ENCODE measurements at places on chromosomes 13 and 19.

- no peak for DNase-seq
Measured at GRCh38 chr19:44660081-44660480, 11.2 kb upstream of the CEACAM19 start.

DNA sequence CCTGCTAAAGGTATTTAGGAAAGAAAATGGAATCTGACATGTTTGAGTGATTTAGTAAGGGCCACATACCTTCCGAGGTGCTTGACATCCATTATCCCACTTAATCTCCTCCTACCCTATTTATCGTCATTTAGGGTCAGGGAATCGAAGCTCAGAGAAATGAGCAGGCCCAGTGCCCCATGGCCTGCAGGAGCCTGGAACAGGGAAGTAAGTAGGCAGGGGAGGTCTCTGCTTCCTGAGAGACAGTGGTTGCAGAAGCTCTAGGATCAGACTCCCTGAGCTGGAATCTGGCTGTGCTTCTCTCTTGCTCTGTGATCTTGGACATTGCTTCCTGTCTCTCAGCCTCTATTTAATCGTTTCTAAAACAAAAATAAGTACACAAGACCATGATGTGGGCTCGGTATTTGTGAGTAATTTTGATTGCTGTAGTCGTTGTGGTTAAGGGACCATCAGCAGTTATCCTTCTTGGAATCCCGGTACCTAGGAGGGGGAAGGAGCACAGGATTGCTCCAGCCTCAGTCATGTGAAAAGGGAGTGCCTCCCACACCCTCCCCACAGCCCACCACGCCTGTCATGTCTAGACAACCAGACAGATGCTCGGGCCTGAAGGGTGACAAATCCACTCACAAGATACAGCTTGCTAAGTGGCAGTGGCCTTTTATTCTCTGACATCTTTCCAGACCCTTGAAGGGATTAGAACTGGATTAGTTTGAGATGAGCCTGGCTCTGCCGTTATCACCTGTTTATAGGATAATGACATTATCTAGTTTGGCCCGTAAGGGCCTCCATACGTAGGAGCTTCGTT is 169.2 kb upstream of the TSHZ3 start:
- no peak for DNase-seq

DNA sequence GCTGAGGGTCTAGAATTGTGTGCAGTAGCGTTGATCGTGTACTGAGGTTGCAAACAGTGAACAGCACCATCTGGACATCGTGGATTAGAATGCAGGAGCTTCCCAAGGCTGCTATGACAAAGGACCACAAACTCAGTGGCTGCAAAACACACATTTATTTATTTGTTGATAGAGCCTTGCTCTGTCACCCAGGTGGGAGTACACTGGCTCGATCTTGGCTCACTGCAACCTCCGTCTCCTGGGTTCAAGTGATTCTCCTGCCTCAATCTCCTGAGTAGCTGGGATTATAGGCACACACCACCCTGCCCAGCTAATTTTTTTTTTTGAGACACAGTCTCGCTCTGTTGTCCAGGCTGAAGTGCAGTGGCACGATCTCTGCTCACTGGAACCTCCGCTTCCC is 2.3 kb upstream of the UHRF1 start:
- DNase-seq, result no peak

DNA sequence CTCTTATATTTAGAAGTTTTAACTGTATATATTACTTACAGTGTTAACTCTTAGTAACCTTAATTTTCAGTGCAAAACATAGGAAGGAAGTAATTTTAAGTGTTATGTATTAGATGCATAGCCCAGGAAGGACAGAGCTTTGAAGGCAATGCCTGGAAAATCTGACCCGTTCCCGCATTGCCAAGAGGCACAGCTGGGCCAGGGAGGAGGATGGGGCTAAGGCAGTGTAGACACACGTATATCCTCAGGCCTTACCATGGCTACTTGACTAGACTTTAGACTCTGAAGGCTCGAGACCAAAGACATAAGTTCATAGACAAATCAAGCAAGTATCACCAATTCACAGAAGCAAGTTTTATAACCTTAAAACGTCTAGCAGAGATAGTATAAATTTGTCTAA is 1944.2 kb downstream of the OLFM4 start:
- DNase-seq, result no peak

DNA sequence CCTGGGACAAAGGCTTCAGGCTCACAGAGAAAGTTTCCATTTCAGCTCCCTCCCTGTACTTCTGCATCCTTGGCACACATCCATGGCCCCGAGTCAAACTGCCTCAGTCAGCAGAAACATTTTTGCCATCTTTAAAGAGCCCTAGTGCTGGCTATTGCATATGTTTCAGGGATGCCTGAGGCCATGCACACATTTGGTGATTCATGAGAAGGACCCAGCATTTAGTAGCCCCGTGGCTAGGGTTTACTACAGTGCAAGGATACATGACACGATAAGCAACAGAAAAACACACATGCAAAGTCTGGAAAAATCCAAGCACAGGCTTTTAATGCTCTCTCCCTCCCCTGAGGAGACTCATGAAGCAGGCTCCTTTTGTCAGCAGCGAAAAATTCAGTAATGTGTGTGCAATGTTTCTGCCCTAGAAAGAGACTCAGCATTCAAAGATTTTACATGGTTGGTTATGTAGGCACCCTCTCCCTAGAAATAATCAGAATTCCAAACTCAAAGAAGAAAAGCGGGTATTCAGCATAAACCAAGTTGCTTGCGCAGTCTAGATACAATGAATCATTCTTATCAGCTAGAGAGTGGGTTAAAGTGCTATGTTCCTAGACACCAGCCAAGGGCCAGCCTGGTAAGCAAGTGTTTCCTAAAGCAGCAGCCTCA is 17.6 kb downstream of the ACOD1 start:
- DNase-seq, result no peak

GRCh38 chr19:54434112-54434872 is 14.7 kb upstream of the LENG8 start:
- DNase-seq, result no peak

GRCh38 chr13:74466020-74466419 is 331.8 kb upstream of the KLF12 start:
- DNase-seq, result no peak

DNA sequence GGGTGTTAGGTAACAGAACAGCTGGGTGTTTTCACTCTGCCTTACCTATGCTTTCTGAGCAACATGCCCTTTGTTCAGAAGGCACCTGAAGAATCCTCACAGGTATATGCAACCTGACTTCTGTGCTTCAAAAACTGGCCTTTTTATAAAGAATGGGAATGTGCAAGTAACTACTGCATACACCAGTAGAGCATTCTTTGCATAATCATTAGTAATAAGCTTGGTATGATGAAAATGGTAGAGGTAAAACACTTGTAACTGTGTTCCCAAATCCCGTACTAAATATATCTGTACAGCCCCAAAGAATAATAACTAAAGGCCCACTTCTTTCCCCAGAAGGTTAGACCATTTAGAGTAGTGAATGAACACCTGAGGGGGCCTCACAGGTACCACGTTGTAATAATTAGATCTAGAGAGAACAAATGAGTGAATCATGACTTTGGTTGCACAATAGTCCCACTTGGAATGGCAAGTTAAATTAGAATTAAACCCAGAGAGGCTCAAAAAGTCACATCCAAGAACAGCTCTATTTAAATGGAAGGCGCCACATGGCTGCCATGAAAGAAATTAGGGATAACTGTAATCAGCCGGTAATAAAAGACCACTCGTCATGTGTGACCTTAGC is 413.9 kb downstream of the KLF12 start:
- no peak for DNase-seq

- DNase-seq, result no peak
Measured at GRCh38 chr13:93173654-93174053, 53.0 kb upstream of the GPC6 start.

GRCh38 chr19:17240062-17240752 is 5.5 kb downstream of the NR2F6 start:
- DNase-seq, result no peak

DNA sequence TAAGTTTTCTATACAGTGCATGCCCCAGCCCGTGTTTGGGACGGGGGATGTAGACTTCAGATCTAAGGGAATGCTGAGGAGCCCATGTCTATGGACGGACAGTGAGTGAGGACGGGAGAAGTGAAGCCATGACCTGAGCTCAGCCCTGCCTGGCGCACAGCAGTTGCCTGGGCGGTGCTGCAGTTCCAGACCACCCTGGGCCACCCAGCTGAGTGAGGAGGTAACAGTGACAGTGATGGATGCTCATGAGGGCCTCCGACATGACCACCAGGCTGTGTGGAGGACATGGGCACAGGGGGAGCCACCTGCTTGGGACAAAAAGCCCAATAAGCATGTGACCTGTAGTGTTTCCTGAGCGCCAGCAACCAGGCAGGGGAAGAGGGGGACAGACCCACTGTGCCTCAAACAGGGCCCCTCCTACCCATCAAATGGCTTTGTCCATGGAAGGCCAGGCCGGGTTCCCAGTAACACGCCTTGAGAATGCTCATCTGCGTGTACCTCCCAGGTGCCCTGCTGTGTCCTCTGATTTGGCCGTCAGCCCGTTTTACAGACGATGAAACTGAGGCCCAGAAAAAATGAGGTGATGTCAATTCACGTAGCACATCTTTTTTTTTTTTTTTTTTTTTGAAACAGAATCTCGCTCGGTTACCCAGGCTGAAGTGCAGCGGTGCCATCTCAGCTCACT is 22.6 kb downstream of the NOSIP start:
- DNase-seq, result no peak

DNA sequence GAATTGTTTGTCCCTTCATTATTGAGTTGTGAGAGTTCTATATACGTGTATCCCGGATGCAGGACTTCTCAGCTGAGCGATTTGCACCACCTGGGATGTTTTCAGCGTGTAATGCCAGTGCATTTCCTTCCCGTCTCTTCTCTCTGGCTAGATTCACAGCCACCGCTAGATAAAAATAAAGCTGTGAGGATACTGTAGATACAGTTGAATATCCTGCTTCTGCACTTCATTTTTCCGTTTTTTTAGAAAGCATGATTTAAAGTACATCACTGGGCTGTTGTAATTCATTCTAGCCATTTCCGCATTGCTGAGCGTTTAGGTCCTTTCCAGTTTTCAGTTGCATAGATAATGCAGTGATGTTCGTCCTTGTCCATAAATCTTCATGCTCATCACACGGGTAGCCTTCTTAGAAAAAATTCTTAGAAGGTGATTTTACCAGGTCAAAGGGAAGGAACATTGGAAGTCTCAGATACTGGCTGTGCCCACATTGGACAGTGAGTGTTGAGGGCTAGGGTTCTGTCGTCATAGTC is 14.7 kb downstream of the PPP1R37 start:
- no peak for DNase-seq

- no peak for DNase-seq
Measured at GRCh38 chr13:49749848-49750247, 42.6 kb downstream of the KPNA3 start.

GRCh38 chr19:47998800-47999199 is 4.4 kb downstream of the ELSPBP1 start:
- DNase-seq, result no peak

GRCh38 chr13:26075498-26075897 is 23.7 kb upstream of the SHISA2 start:
- no peak for DNase-seq

- no peak for DNase-seq
Measured at GRCh38 chr19:17125062-17125727, 49.6 kb downstream of the MYO9B start.

- no peak for DNase-seq
Measured at GRCh38 chr19:48913114-48913889, 13.2 kb downstream of the NUCB1 start.

- DNase-seq, result no peak
Measured at GRCh38 chr13:50357586-50358118, 342.4 kb downstream of the KCNRG start.

- DNase-seq, result no peak
Measured at GRCh38 chr13:60494296-60494695, 97.3 kb downstream of the TDRD3 start.

- DNase-seq, result no peak
Measured at GRCh38 chr13:110625771-110626321, 10.5 kb downstream of the NAXD start.

- DNase-seq, result no peak
Measured at GRCh38 chr13:105329359-105329758, 1206.1 kb downstream of the EFNB2 start.

Data from activated gamma-delta T cell treated with Interleukin-2 at 50 U/mL for 16 hours (primary cell).